ENCODE measurements at places on chromosomes 13 and 19. TPM values are rescaled to one million over a fixed set of nuclear protein-coding genes. Genes with fewer than 3 reads are reported as not detected.

GRCh38 chr13:97460004-97460775 is 26.2 kb downstream of the RAP2A start:
- no peaks in the 10 kb centered on the region for H3K4me1 ChIP-seq
- peaks cover 5% of the 10 kb centered on the region for H3K36me3 ChIP-seq
- no peak overlapping the region for H3K4me3 ChIP-seq
- no peak overlapping the region for H3K27ac ChIP-seq
- DNase-seq: no peak
- H3K27me3 ChIP-seq: no peaks in the 10 kb centered on the region

DNA sequence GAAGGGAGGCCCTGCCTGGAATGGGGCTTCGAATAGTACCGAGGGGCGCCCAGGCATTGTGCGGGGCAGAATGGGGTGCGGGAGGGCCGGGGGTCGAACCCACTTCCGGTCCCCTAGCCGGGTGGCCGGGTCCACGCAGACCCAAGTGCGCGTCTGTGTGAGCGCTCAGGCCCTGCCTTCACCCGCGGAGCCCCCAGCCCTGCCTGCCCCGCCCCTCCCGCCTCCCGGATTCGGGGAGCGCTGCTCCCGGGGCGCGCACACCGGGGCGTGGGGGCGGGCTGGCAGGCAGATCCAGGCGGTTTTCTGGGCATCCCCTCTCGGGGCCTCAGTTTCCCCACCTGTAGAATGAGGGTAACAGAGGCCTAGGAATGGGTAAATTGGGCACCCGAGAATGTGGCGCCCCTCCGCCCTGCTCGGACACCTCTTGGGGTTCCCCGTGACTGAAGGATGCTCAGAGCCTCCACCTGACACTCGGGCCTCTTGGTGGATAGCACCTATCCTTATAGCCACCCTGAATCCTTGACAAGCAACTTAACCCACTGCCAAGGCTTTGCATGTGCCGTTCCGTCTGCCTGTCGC is 682 bp downstream of the PIK3R2 start:
- H3K27me3 ChIP-seq: no peaks in the 10 kb centered on the region
- peak overlapping the region; percentile 74 for H3K4me3 ChIP-seq
- H3K36me3 ChIP-seq: peaks cover 3% of the 10 kb centered on the region
- peaks cover 12% of the 10 kb centered on the region for H3K4me1 ChIP-seq
- DNase-seq: no peak

DNA sequence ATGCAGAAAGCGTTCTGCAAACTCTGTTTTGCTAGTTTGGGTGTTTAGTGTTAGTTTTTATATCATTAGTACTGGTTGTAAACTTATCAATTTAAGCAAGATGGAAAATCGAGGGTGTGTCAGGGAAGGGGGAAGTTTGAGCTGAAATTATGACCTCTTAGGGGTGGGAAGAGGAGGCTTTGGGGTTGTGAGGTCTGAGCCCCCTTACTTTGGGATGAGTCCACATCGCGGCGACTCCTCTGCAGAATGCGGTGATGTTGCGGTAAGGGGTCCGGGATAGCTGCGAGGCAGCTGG is 743 bp upstream of the NDUFS7 start:
- no peaks in the 10 kb centered on the region for H3K27me3 ChIP-seq
- no peak overlapping the region for H3K4me3 ChIP-seq
- peaks cover 28% of the 10 kb centered on the region for H3K36me3 ChIP-seq
- peaks cover 10% of the 10 kb centered on the region for H3K4me1 ChIP-seq
- DNase-seq: no peak

- no peak overlapping the region for H3K27ac ChIP-seq
- H3K4me1 ChIP-seq: no peaks in the 10 kb centered on the region
- no peaks in the 10 kb centered on the region for H3K27me3 ChIP-seq
- no peak overlapping the region for H3K4me3 ChIP-seq
- no peak for DNase-seq
These were observed 40.6 kb upstream of the KLF12 start for GRCh38 chr13:74174810-74175209.

GRCh38 chr13:24032674-24033073 is 127.8 kb upstream of the SPATA13 start:
- H3K27ac ChIP-seq: no peak overlapping the region
- no peak overlapping the region for H3K4me3 ChIP-seq
- no peak for DNase-seq
- no peaks in the 10 kb centered on the region for H3K27me3 ChIP-seq
- no peaks in the 10 kb centered on the region for H3K4me1 ChIP-seq
- no peaks in the 10 kb centered on the region for H3K36me3 ChIP-seq

GRCh38 chr19:6588508-6589345 is 2.2 kb downstream of the CD70 start:
- no peaks in the 10 kb centered on the region for H3K36me3 ChIP-seq
- no peak overlapping the region for H3K27ac ChIP-seq
- no peaks in the 10 kb centered on the region for H3K4me1 ChIP-seq
- no peak overlapping the region for H3K4me3 ChIP-seq

DNA sequence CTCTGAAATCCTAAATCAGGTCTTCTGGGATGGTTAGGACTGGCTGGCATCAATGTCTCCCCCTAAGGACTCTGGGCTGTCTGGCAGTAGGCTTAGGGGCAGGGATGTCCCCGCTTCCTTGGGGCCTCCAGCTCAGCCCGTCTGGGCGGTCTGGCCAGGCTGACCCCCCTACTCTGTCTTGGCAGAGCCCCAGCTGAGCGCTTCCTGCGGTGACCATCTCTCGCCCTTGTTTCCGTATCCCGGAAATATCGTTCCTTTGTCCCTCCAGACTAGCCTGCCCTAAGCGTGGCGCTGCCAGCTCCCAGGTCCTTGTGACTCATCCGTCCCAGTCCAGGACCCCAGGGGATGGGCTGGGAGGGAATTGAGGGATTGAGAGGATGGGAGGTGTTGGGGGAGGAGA is 11.3 kb downstream of the GTPBP3 start:
- H3K27me3 ChIP-seq: peaks cover 12% of the 10 kb centered on the region
- H3K27ac ChIP-seq: peak overlapping the region; percentile 76
- no peak overlapping the region for H3K4me3 ChIP-seq
- H3K36me3 ChIP-seq: no peaks in the 10 kb centered on the region

GRCh38 chr19:50759886-50760285 is 10.4 kb upstream of the GPR32 start:
- no peak overlapping the region for H3K27ac ChIP-seq
- no peak overlapping the region for H3K4me3 ChIP-seq
- H3K36me3 ChIP-seq: no peaks in the 10 kb centered on the region
- H3K4me1 ChIP-seq: no peaks in the 10 kb centered on the region

GRCh38 chr13:46079770-46080169 is 25.1 kb downstream of the CPB2 start:
- no peaks in the 10 kb centered on the region for H3K36me3 ChIP-seq
- H3K4me1 ChIP-seq: no peaks in the 10 kb centered on the region
- no peak overlapping the region for H3K4me3 ChIP-seq
- no peaks in the 10 kb centered on the region for H3K27me3 ChIP-seq
- no peak overlapping the region for H3K27ac ChIP-seq
- DNase-seq: no peak

GRCh38 chr13:41458187-41458760 is 924 bp downstream of the RGCC start:
- peaks cover 8% of the 10 kb centered on the region for H3K4me1 ChIP-seq
- H3K4me3 ChIP-seq: peak overlapping the region; percentile 40
- no peaks in the 10 kb centered on the region for H3K36me3 ChIP-seq
- peak overlapping the region; percentile 61 for H3K27ac ChIP-seq

PLEKHF1 gene
- polyA plus RNA-seq: 12.0 TPM

ZNF582 gene
- 5.6 TPM for polyA plus RNA-seq

LGALS14 gene
- polyA plus RNA-seq: not detected

POU2F2 gene
- polyA plus RNA-seq: 0.45 TPM

Measured in small intestine (tissue), 16 donors.